ENCODE measurements at places on chromosomes 6 and 20.

DNA sequence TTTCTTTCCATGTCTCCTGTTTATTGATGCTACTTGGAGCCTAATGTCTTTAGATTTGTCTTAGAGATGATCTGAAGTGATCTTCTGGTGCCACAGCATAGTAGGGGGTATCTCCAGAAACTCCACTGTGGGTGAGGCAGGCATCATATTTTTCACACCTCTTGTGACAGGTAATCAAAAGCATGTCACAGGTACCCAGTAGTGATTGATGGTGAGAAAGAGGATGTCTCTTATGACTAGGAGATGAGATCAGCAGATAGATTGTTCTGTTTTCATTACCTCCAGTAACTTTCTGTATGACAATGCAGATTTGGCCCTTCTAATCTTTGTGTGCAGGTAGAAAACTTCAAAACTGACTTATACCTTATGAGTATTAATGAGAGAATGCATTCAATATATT is 13.5 kb downstream of the NCOA7 start:
- no peak for DNase-seq

- no peak for DNase-seq
Measured at GRCh38 chr6:169164986-169165385, 88.7 kb downstream of the THBS2 start.

DNA sequence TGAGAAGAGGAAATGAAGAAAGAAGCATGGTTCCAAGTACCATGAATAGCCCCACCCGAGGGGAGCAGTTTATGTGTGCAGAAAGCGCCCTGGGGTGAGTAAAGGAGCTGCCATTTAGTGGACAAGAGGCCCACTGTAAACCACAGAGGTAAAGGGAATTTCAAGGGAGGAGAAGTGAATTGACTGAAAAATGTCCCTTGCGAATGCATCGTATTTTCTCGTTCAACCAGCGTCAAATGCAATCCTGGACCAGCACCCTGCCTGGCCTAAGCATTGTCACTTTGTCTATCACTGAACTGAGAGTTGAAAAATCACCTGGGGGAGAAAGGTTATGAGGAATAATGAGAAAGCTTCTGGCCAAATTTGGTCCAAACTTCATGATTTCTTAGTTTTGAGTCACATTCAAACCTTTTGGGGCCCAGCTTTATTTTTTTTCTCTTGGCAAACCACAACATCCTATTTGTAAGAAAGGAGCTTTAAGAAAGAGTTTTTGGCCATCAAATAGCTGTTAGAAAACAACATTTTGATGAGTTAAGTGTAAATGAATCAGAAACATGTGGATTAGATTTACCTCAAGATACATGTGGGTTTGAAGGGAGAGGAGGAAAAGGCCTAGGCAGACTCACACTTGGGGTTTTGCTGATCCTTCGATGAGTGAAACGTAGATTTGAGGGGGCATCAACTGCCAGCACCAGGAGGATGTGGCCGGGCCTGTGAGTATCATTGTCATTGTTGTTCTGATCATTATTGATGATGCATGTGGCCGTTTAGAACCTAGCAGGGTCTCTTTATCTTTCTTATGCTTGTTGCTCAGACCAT is 214.0 kb downstream of the CLIC5 start:
- no peak for DNase-seq

DNA sequence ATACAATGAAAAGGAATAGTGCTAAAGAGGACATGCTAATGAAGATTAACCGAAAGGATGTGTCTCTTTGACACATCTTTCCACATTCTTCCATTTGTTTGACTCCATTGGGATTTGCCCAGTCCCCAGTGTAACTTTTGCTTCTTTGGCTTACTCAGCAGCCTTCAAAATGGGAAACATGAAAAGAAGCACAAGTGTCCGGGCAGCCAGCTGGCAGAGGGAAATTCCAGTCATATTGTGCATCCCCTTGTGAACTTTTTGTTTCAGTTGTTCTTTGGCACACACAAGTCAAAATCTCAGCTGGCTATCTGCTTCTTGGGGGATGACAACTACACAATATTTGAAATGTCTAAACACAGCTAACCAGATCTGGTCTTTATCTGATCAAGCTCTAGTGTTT is 157.4 kb downstream of the OGFRL1 start:
- no peak for DNase-seq

GRCh38 chr6:57180596-57180995 is 8.5 kb downstream of the BAG2 start:
- no peak for DNase-seq

DNA sequence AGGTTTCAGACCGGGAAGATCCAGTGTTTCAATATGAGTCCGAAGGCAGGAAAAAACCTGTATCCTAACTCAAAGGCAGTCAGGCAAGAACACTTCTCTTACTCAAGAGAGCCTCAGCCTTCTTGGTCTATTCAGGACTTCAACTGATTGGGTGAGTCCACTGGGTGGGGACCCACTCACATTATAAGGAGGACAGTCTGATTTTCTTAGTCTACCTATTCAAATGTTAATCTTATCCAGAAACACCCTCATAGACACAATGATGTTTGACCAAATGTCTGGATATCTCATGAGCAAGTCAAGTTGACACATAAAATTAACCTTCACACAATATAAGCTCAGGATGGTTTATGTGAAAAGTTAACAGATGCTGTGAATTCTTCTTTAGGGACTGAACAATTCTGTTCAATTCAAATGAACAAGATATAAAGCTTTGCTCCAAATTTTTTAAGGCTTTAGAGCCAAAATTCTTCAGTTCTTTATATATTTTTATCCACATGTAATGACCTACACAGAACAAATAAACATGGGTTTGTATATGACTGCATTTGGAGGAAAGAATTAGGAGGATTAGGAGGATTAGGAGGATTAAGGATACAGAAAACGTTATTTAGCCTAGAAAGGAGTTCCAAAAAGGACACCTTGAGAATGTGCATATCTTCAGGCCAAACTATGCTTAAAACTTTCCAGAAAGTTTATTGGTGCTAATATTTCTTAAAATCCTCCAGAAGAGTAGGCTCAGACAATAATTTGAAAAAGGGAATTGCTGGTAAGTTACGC is 35.3 kb upstream of the LAMA2 start:
- no peak for DNase-seq

GRCh38 chr6:2531426-2532215 is 219.1 kb downstream of the MYLK4 start:
- peak; percentile 96 for DNase-seq

DNA sequence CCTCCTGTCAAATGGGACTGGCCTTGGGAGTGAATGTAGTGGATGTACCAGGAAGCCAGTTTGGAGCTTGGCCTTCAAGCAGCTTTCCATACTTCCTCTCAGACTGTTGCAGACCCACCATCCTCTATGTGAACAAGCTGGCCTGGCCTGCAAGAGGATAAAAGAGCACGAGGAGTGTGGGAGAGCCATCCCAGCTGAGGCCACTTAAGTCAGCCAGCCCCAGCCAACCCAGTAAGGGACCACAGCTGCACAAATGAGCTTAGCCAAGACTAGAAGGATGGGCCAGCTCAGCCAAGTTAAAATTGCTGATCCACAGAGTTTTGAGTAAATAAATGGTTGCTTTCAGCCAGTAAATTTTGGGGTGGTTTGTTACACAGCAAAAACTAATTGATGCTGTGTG is 156.9 kb upstream of the SOX4 start:
- DNase-seq = no peak

GRCh38 chr6:15453622-15454021 is 207.8 kb downstream of the JARID2 start:
- DNase-seq = no peak

DNA sequence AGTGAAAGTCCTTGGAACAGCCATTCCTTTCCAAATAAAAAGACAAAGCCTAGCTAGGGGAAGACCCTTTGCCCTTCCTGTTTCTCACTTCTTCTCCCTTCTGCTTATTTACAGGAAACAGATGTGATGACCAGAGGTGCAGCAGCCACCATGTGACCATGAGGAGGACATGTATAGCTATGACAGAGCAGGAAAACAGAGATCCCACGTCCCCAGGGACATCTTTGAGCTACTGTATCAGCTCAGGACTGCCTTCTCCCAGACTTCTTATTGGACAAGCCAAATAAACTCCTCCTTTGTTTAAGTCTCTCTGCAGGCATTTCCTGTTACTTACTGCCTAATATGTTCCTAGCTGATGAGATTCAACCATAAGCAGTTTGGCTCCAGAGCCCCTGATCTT is 133.1 kb upstream of the MLN start:
- DNase-seq = no peak

DNA sequence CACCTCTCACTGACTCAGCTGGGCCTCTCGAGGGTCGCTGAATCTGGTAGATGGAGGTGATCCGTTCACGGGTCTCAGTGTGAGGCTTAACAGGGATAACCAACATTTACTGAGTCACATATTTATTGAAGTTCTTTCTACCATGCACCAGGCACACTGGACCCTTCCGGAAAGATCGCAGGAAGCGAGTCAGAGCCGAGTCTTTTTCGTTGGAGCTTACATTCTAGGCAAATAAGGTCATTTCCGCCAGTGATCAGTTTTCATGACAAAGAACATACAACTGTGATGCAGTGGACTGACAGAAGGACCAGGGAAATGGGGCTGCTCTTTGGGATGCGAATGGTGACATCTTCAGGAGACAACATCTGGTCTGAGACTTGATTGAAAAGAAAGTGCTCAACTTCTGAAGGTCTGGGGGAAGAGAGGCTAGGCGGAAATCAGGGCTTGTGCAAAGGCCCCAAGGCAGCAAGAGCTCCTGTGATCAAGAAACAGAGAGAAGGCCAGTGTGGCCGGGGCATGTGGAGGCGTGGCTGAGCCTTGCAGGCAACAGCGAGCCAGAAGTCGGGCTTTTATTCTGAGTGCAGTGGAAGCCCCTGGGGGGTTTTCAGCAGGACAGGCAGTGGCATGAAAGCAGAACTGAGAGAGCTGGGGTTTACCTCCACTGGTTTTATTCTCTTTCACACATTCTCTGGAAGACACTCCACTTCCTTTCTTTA is 56.7 kb downstream of the APCDD1L start:
- DNase-seq = peak; percentile 75

- no peak for DNase-seq
Measured at GRCh38 chr6:41673704-41674000, 35.4 kb downstream of the MDFI start.

DNA sequence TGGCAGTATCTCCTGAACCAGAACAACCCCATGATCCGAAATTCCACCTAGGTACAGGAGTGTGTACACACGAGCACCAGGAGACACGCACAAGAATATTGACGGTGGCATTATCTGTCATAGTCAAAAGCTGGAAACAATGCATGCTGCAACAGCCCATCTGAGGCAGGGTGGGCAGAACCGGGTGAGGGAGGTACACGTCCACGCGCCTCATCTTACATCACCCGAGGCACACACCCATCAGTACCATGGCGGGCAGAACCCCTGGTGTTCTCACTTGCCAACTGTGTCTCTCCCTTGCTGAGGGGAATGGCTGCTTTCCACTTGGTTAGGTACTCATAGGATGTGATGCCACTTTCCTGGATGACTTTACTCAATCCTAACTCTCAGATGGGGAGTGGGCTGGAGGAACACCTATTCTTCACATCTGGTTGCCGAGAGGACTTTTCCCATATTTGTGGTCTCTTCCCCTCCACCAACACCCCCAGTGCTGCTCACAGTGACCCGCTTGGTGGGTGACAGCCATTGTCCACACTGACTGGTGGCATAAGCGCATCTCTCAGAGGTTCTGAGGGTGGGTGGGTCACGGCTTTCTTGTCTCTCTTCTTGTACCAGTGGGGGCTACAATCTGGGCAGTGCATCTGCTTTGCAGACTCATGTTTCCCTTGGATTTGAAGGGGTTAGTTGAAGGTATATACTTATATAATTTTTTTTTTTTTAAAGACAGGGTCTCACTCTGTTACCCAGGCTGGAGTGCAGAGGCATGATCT is 13.5 kb downstream of the PPP1R3G start:
- DNase-seq = no peak

- no peak for DNase-seq
Measured at GRCh38 chr6:5837323-5837722, 169.4 kb downstream of the NRN1 start.

DNA sequence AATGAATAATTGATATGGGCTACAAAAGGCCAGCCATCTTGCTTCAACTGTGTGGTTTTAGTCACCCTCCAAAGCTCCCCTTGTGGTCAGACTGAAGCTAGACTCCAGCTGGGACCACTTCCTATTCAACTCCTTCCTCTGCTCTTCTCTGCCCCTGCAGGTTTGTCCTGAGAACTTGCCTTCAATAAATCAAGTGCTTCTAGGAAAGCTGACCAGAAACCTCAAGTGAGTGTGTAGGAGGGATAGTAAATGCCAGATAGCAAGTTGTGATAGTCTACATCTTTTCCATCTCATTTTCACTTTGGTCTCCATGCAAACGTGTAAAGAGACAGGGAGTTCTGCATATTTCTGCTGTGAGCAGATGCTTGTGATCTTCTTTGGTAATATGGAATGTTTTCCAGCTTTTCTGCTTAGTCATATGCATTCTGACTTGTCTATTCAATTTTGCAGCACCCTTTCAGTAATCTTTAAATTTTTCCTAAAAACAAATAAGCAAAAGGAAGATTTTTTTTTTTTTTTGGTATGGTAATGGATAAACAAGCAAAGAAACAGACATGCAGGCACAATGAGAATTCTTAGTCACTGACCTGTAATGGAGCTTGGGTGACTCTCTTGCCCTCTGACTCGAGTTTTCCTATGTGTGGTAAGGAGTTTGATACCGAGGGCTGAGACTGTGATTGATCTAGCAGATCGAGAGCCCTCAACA is 201.3 kb upstream of the BTBD3 start:
- DNase-seq = peak; percentile 94

DNA sequence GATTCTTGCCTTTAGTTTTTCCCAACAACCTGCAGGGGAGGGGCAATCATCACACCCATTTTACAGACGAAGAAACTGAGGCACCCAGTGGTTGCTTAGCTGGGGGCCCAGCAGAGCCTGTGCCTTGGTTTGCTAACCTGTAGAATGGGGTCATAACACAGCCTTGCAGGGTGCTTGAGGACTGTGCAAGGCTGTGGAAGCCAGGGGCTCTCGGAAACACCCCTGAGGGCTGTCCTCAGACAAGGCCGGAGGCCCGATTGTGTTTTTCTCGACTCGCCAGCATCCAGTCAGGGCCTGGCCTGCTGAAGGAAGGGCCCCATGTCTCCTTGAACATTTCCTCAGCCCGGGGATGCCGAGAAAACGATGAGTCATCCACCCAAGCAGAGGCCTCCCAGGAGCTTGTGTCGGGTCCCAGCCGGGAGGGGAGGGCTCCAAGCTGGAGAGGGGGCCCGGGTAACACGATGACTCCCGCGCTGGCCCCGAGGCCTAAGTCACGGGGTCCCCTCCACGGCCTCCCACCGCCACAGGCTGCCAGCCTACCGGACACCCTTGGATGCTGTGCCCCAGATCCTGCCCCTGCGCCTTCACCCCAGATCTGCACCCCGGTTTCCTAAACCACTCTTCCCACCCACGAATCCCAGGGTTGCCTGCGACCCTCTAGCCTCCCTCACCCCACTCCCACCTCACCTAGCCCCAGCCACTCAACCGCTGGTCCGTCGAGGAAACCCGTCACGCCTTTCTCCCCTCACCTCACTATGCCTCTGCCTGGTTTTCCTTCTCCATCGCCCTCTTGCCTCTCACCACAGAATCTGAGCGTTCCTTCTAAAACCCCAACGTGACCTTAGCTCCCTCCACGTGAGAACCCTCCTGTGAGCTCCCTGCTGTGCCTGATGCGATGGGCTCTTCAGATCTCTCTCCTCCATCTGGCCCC is 10.6 kb downstream of the NOL4L start:
- DNase-seq = peak; percentile 95

- no peak for DNase-seq
Measured at GRCh38 chr6:43749461-43749860, 20.6 kb upstream of the VEGFA start.

All from iris pigment epithelial cell (primary cell).